ENCODE measurements at places on chromosomes 12 and 14.

GRCh38 chr12:89695830-89696229 lies 12.8 kb downstream of the ATP2B1 start:
- no peak for DNase-seq

DNA sequence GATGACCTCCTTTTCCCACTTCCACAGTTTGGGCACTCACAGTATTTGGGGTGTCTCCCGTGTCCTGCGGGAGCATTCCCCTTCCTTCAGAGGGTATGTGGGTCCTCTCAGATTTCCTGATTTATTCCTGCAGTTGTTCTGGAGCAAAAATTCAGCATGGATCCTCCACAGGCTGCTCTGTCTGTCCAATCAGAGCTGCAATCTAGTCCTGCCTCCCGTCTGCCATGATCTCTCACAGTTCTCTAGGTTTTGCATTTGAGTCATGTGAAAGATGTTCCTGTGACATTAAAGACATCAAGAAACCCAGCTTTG lies 435.9 kb downstream of the TMTC2 start:
- no peak for DNase-seq

GRCh38 chr12:57832966-57833365 lies 13.6 kb downstream of the CTDSP2 start:
- no peak for DNase-seq

- no peak for DNase-seq
Observed at GRCh38 chr12:19533567-19533966, 94.3 kb downstream of the AEBP2 start.

DNA sequence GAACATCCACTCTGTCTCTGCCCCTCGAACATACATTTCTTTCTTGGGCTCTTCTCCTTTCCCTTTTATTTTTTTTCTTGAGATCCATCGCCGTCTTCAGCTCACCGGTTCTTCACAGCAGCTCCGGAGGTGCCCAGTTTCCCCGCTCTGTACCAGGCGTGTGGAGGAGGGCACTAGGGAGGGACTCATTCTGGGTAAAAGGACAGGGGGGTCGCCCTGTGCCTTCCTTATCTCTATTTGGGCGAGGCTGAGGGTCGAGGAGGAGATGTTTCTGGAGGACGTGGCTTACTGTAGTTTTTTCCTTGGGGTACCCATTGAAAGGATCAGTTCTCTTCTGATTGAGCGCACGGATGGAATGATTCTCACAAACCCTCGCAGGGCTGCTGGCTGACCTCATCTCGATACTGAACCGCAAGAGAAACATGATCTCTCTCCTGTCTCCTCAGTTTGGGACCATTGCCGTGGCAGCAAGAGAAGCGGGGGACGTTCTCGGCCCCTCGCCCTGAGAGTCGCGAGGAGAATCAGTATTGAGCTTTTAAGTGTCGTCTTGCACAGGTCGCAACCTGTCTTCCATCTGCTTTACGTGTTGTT lies 386 bp downstream of the LIN52 start:
- no peak for DNase-seq

DNA sequence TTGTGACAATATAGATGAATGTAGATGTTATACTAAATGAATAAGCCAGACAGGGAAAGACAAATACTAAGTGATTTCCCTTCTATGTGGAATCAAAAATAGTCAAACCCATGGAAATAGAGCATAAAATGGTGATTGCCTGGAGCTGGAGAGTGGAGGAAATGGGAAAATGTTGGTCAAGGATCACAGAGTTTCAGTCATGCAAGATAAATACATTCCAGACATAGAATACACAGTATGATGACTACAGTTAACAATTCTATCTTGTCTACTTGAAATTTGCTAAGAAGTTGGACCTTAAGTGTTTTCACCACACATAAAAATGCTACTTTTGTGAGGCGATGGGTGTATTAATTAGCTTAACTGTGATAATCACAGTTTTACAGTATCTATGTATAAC lies 1182.7 kb downstream of the AACS start:
- no peak for DNase-seq

DNA sequence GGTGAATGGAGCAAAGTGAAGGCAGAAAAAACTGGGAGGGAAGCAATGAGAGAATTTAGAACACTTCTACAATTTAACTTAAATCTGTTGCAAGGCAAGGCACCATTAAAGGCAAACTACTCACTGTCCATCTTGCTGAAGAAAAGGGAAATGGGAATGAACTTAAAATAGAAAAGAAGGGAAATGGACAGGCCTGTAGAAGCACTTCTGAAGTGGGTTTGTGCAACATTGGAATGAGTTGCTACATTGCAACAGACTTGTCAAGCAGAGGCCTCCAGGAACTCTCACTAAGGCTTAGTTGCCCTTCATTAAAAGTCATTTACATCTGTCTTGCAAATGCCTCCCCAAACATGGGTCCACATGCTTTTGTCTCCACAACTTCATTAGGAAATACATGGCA lies 13.7 kb upstream of the OR10AD1 start:
- no peak for DNase-seq

DNA sequence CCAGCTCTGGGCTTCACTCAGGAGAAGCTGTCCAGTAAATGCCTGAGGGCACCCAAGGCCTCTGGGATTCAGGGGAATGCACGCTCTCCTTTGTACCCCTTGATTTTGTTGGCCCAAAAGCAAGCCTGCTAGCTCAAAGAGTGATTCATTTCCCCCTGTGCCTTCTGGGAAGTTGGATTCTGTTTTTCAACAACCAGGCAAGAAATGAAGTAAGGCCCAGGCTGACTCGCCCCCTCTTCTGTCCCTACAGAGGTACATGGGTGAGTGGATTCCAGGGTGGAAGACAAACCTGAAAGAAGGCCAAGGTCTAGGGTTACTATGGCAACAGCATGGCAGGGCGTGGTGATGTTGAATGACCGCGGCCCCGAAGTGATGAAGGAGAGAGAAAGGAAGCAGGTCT lies 9.3 kb upstream of the SERPINA5 start:
- DNase-seq: no peak

DNA sequence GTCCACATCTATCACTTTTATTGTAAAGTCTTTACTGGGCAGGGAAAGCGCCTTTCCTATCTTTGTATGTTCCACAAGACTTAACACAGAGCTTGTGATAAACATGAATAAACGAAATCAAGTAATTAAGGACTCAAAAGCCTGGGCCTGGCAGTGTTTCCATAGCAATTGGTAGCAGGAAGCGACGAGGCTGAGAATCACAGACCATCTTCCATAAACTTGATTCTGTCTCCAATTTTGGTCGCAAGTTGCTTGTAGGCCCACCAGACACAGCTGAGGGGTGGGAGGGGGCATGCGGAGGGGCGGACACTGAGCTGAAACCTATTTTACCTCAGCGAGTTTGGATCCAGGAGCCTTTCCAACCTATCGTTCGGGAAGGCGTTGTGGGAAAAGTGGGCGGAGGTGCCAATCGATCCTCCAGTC lies 302 bp downstream of the CCDC38 start:
- no peak for DNase-seq

- DNase-seq: no peak
Observed at GRCh38 chr12:108352591-108352990, 13.5 kb upstream of the CMKLR1 start.

GRCh38 chr12:92144631-92145480 lies 790 bp downstream of the BTG1 start:
- peak; percentile 26 for DNase-seq

DNA sequence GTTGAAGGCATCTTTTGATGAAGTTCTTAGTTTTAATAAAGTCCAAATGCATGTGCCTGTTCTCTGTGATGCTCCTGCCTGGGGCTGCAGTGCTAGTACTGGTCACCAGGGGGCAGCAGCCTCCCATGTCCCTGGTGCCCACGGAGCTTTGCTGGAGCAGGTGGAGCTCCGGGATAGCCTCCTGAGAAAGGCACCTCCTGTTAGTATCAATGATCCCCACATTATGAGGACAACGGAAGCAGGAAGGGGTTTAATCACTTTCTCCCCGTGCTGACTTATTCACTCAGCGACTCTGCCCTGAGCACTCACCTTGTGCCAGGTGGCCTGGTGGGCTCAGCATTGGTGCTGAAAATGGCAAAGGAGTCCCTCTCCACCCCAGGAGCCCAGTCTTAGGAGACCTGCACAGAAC lies 123.0 kb upstream of the PZP start:
- DNase-seq: peak; percentile 45

- DNase-seq: no peak
Observed at GRCh38 chr12:105156260-105156659, 48.7 kb downstream of the WASHC4 start.

DNA sequence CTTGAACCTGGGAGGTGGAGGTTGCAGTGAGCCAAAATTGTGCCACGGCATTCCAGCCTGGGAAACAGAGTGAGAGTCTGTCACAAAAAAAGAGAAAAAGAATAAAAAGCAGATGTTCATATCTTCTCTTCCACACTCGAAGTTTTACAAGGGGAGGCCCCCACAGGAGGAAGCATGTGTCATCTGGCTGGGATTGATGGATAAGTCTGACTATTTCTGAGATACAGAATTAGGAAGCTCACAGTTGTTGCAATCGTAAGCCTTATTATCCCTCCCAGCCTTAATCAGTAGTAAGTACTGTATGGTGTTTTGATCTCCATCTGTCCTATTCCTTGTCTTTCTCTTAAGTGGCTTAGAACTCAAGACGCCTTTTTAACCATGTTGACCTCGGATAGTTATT lies 31.9 kb upstream of the RASSF8 start:
- no peak for DNase-seq

- peak; percentile 98 for DNase-seq
Observed at GRCh38 chr12:53380104-53380793, at the start of gene SP1. TSS of gene SP1 (plus strand) at chr12:53380176. CDS start at chr12:53380292, 116 bp downstream.

GRCh38 chr12:106417926-106418910 lies 60.7 kb downstream of the POLR3B start:
- no peak for DNase-seq

DNA sequence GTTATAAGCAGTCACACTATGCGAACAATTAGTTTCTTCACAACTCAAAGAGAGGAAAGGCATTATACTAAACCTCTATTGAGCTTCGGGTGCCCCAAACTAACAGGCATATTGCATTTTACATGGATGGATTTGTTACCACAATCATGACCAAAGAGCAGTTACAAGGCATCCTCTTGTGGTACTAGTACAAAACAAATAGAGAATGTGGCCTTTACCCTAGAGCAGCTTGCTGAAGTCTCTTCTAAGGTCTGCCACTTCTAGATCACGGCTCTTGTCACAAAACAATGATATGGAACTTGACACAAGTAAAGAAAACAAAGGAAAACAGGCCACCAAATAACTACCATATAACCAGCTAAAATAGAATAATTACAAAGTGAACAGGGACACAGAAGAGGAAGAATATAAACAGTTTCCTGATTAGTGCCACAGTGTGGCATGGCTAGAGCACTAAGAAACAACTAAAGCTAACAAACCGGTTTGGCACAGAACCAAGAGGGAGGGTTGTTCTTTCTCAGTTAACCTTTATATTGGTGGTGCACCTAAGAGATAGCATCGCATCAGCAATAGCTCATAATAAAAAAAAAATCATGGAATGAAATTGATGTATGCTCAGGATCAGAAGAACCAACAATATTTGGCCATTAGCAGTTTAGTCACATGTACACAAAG lies 209.7 kb upstream of the ATP2B1 start:
- no peak for DNase-seq

- DNase-seq: no peak
Observed at GRCh38 chr14:35963209-35963608, 137.1 kb downstream of the BRMS1L start.

DNA sequence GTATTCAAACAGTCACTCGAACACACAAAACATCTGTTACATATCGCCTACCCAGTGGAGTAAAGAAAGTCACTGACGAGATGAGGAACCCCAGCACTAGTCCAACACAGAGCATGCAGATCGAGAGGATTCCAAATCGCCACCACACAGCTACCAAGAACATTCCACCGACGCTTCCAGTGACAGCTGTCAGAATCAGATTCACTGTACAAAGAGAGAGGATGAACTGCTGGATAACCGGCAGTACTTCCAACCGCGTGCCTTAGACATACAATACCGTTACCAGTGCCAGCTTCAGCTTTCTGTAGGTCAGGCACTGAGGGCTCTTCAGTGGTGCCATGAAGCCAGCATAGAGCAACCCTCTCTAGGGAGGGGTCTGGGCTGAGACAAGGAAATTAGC lies 34.5 kb downstream of the TM7SF3 start:
- no peak for DNase-seq

- no peak for DNase-seq
Observed at GRCh38 chr14:27305441-27305945, 707.7 kb upstream of the NOVA1 start.

GRCh38 chr12:123807002-123807401 lies 44.9 kb downstream of the DNAH10 start:
- no peak for DNase-seq

- no peak for DNase-seq
Observed at GRCh38 chr12:125149160-125150108, 84.2 kb downstream of the AACS start.

- no peak for DNase-seq
Observed at GRCh38 chr12:20624718-20625117, 70.4 kb upstream of the SLCO1C1 start.

- no peak for DNase-seq
Observed at GRCh38 chr12:52617403-52617785, 965 bp downstream of the KRT73 start.

- no peak for DNase-seq
Observed at GRCh38 chr14:40221428-40221827, 789.2 kb upstream of the FBXO33 start.

- DNase-seq: no peak
Observed at GRCh38 chr12:991350-992333, 619 bp downstream of the ERC1 start.

GRCh38 chr14:44910821-44911220 lies 50.9 kb downstream of the KLHL28 start:
- DNase-seq: no peak

- DNase-seq: peak; percentile 32
Observed at GRCh38 chr12:31324845-31325523, 966 bp downstream of the SINHCAF start.

DNA sequence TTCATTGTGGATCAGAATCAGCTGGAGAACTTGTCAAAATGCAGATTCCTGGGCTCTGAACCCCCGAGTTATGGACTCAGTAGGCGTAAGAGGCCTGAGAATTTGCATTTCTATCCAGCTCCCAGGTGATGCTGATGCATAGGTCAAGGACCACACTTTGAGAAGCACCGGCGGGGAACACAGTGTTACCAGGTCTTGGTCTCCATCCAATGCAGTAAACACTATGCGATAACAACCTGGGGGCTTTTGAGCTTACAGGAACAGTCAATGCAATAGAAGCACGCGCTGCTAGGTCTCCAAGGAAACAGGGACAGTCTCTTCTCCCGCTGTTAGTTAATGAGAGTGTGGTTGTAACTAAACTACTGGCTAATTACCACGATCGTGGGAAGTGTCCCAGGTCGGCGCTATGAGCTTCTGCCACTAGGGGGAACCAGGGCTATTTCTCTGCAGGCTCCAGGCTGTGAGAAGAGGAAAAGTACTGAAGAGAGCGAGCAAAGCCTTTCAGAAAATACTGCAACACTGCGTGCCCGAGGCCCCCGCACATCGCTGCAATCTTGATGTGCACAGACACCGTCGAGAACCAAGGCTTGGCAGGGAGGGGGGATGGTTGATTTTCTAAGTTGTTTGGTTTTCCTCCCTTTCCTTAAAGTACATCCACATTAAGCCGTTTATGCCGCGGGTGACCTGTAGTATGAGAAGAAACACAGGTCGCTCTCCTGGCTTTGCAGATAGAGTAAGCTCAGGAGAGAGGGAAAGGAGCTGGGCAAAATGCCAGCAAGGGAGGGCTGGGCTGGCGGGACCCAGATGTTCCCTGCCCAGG lies 52.0 kb upstream of the KCNA1 start:
- peak; percentile 44 for DNase-seq

GRCh38 chr12:114342656-114343055 lies 63.3 kb downstream of the TBX5 start:
- no peak for DNase-seq

Data from stimulated activated CD4-positive, alpha-beta T cell treated with anti-CD3 and anti-CD28 coated beads, TNF-alpha, amount 100 ng/mL, for 4 hours (primary cell).